Dermis microvascular lymphatic vessel endothelial cell (primary cell): ENCODE measurements at places on chromosomes 11 and 22.

GRCh38 chr11:78796956-78797355, 222.3 kb upstream of the NARS2 start:
- no peak for DNase-seq

DNA sequence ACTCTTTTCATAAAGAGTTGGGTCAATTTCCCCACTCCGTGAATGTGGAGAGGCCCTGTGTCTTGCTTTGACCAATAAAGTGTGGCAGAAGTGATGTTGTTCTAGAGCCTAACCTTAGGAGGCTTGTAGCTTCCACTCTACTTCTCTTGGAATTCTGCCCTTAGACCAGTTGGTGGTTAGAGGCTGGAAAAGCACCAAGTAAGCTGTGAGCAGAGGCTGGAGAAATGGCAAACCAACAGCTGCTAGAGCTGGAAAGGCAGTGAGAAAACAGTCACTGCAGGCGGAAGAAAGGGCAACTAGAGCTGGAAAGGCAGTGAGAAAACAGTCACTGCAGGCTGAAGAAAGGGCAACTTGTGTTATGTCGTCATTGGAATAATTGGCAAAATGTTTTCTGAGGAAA, 29.8 kb upstream of the MSANTD2 start:
- DNase-seq = no peak

- no peak for DNase-seq
These were observed 73.1 kb downstream of the ELP4 start for GRCh38 chr11:31582697-31583096.

- peak; percentile 65 for DNase-seq
These were observed 1.1 kb upstream of the ATP6V1E1 start for GRCh38 chr22:17629641-17630040.

GRCh38 chr11:128574576-128575011, 12.8 kb downstream of the ETS1 start:
- no peak for DNase-seq
